ENCODE measurements at places on chromosomes 1 and 21.

- no peaks in the 10 kb centered on the region for H3K36me3 ChIP-seq
- no peaks in the 10 kb centered on the region for H3K27me3 ChIP-seq
- DNase-seq = no peak
- H3K4me1 ChIP-seq = peaks cover 13% of the 10 kb centered on the region
- no peak overlapping the region for H3K4me3 ChIP-seq
- H3K27ac ChIP-seq = peak overlapping the region; percentile 62
These were observed 103.1 kb downstream of the GALNT2 start for GRCh38 chr1:230170153-230170547.

DNA sequence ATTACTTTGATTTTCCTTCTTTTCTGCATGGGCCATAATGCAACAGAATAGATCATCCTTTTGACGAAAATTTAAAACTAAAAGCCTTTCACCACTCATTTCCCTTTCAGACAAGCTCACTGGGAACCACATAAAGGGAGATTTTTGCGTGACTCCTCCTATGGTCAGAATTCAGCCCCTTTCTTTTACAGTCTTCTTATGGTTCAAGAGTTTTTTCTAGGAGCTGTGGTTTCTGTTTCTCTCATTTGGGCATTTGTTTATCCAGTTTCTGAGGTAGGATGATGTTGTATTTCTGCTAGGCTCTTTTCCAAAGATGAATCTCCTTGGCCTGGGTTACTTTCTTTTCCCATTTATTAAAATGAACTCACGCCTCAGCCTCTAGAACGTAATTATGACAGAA, 16.9 kb downstream of the RGS1 start:
- H3K27ac ChIP-seq = no peak overlapping the region
- no peaks in the 10 kb centered on the region for H3K27me3 ChIP-seq
- no peaks in the 10 kb centered on the region for H3K4me1 ChIP-seq
- no peak for DNase-seq
- H3K36me3 ChIP-seq = no peaks in the 10 kb centered on the region

GRCh38 chr1:25517476-25518394, 25.7 kb upstream of the LDLRAP1 start:
- no peak overlapping the region for H3K27ac ChIP-seq
- H3K4me3 ChIP-seq = no peak overlapping the region
- H3K36me3 ChIP-seq = no peaks in the 10 kb centered on the region
- no peak for DNase-seq
- H3K27me3 ChIP-seq = no peaks in the 10 kb centered on the region
- no peaks in the 10 kb centered on the region for H3K4me1 ChIP-seq

GRCh38 chr21:39073063-39073462, 110.2 kb downstream of the PSMG1 start:
- no peak overlapping the region for H3K27ac ChIP-seq
- no peak overlapping the region for H3K4me3 ChIP-seq
- no peak for DNase-seq
- H3K36me3 ChIP-seq = no peaks in the 10 kb centered on the region

All from CD14-positive monocyte (primary cell).